Renal pelvis (tissue), 12 donors: ENCODE measurements at places on chromosomes 5 and 9. TPM values are rescaled to one million over a fixed set of nuclear protein-coding genes. Genes with fewer than 3 reads are reported as not detected.

DNA sequence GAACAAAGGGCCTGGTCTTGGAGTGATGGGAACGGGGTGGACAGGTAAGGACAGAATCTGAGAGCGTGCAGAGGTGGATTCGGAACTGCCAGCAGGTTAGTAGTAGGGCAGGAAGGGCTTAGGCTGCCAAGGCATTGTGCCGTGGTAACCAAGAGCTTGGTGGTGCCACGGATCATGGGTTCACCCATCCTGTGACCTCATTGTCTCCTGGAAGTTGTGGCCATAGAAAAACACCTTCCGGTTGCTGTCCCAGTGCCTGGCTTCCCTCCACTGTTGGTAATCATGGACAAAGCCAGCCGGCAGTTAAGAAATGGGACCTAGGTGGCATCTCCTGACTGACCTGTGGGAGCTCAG, 42.5 kb upstream of the CFAP157 start:
- DNase-seq, result no peak

LCN9 gene
- not detected for polyA plus RNA-seq

GRCh38 chr9:1532171-1532570, 482.0 kb downstream of the DMRT2 start:
- no peak for DNase-seq

- DNase-seq, result no peak
Observed at GRCh38 chr9:134343637-134344036, 17.4 kb downstream of the RXRA start.

GRCh38 chr9:2047144-2047671, 32.1 kb downstream of the SMARCA2 start:
- no peak for DNase-seq

DNA sequence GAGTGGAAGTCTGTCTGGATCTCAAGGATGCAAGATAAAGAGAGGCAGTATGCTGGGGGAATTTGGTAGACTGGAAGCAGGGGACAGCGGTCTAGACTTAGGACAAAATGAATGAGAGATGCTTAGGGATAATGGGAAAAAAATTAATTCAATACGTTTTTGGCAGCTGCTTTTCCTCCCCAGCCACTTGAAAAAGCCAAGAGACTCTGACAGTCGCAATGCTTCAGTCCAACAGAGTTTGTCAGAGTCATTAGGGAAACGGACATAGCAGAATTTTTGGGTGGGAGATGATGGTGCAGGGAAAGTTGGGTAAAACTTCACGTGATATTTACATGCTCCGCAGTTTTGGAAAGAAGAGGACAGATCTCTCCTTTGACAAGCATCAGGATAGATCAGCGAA, 129.7 kb downstream of the GOLPH3 start:
- DNase-seq, result no peak

DNA sequence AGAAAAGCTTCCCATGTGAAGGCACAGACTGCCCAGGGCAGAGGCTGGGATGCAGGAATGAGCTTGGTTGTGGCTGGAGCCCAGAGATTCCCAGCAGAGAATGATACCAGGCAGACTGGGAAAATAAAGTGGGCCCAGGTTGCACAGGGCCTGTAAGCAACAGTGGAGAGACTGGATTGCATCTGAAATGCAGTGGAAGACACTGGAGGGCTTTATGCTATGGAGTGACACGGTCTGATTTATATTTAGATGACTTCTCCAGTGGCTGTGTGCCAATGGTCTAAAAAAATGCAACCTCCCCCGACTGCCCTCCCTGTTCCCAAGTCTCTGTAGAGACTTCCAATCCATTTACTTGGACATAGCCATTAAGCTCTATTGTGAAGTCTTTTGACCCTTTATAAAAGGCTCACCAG, 951.1 kb upstream of the DMAC1 start:
- DNase-seq, result peak; percentile 64

DNA sequence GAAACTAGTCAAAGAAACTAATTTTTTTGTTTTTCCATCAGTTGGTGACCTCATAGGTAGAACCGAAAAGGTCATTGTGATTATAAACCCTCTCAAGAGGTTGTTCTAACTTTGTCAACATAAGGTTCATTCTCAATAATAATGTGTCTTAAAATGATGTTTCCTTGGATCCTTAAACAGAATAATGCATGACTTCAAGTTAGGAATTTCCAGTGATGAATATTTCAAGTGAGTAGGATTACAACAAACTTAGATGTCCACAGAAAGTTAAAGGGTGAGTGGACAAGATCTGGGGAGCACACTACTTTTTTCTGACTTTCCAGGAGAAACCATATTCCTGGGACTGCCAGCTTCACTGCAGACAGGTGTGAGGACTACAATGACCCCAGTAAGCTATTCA, 239.0 kb upstream of the PTGER4 start:
- no peak for DNase-seq
